ENCODE measurements at places on chromosomes 6 and 20.

GRCh38 chr6:20464041-20464440 is 62.4 kb downstream of the E2F3 start:
- DNase-seq: no peak

GRCh38 chr6:32868257-32868788 is 14.3 kb downstream of the PSMB9 start:
- peak; percentile 90 for DNase-seq

GRCh38 chr20:3115190-3116107 is 30.9 kb upstream of the AVP start:
- DNase-seq: peak; percentile 22

GRCh38 chr6:43037706-43038105 is 15.9 kb downstream of the CUL7 start:
- no peak for DNase-seq

- no peak for DNase-seq
Observed at GRCh38 chr20:21523281-21523868, 9.5 kb upstream of the NKX2-2 start.

DNA sequence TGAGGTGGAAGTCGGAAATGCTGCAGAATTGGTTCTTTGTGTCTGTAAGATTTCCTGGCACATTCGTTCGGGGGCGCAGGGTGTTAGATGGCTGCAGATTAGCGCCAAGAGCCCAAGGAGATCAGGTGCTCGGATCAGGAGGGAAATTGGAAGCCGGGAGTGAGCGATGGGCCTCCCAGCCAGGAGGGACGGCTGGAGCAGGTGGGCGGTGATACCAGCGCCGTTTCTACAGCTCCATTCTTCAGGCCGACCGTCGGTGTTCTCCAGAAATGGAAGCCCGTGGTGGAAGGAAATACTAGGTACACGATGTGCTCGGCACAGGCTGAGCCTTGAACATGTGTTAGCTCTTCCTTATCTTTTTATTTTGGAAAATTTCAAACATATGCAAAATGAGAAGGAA is 6.5 kb downstream of the SIRPA start:
- DNase-seq: no peak

DNA sequence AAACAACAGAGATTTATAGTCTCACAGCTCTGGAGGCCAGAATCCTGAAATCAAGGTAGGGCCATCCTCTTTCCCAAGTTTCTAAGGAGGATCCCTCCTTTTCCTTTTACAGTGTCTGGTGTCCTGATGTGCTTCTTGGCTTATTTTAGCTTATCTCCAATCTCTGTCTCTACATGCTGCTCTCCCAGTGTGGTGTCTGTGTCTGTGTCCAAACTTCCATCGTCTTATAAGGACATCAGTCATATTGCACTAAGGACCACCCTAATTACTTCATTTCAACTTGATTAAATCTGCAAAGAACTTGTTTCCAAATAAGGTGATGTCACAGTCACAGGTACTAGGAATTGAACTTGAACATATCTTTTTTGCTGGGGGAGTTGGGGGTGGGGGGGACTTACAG is 529.6 kb downstream of the DHX35 start:
- DNase-seq: no peak

- DNase-seq: no peak
Observed at GRCh38 chr20:51651921-51652549, 109.5 kb upstream of the NFATC2 start.

GRCh38 chr6:110179406-110180227 is at the start of gene WASF1:
WASF1 (minus strand) TSS chr6:110179670; CDS start chr6:110127601, 52,069 bp downstream.
- DNase-seq: peak; percentile 91
